ENCODE measurements at places on chromosomes 3 and 15.

GRCh38 chr15:70453238-70453637, 310.1 kb downstream of the UACA start:
- no peak for DNase-seq

DNA sequence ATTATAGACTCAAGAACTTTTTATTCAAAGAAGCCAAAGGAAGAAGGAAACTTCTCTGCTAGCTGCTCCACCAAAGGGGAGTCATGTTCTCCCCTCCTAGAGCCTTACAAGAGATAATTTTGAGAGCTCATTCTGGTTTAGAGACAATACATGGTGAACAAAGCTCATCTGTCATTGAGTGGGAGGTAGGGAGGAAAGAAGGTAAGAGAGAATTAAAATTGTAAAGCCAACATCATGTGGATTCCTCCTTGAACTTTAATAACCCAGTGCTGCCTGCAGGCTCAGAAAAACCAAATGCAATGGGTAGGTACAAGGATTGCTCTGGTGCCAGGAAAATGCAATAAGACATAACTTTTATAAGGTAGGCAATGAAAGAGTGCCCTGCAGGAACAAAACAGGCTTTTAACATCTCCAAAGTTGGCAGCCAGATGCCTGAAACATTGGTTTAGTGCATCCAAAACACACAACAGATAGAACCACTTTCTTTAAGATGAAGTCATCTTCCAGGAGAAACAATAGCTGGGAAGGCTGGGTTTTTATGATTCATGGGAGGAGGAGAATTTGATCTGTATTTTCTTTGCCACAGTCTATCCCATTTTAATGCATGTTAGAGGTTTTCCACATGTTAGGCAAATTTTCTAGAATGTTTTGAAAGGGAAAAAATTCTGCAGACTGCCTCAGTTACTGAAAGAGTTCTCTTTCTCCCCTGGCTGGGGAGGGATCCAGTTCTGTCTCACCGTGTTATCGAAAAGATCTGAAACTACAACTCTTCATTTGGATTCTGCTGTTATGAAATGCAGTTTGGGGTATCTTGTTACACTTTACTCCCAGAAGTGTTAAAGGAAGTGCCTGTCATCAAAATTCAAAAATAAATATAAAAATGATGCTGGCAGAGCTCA, 11.3 kb upstream of the ARHGEF3 start:
- DNase-seq: no peak

DNA sequence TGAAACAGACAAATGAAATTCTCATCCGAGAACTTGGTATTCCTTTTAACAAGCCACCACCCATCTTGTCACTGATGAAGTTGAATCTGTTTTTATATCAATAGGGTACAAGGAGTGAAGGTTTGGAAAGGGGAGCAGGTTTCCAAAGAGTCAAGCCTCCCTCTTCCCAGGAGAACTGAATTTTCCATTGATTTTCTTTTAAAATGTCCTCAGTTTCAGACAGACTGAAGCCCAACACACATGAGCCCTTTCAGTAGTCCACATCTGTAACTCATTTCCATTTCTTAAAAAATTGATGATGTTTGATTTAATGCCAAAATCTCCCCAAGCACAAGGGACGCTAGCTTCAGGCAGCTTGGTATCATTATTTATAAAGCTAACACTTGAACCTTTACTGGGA, 187.7 kb downstream of the FOXB1 start:
- DNase-seq: no peak

DNA sequence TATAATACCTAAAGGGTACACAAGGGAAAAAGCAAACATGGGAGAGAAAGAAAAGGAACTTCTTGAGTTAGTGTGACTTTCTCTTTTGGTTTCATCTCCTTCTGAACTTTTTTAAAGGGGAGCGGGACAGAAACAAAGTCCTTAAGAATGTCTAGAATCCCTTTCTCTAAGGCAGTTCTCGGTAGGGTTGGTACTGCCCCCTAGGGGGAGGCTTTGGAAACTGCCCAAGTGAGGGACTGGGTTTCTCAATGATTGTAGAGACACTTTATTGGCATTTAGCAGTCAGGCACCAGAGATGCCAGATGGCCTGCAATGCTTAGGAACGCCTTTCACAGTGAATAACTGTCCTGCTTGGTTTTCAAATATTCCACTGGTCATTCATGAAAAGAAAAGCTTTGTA, 172.7 kb downstream of the WDR72 start:
- DNase-seq: peak; percentile 35

DNA sequence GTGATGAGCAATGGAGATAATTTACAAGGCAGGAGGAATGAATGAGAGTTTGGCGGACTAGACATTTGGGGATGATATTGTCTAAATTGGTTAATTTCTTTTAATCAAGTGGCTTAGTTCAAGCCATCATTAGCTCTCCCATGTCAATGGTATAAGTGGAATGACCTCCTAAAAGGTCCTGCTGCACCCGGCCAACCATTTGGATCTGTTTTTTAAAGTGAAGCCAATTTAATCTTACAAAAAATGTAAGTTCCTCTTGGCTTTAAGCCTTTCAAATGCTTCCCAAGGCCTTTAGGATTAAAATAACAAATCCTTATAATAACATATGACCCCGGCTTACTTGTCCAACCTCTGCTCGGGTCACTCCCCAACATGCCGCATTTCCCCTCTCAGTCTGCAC, 484.4 kb upstream of the ADAMTS9 start:
- DNase-seq: no peak

GRCh38 chr3:72055436-72055835, 270.5 kb upstream of the PROK2 start:
- DNase-seq: no peak

DNA sequence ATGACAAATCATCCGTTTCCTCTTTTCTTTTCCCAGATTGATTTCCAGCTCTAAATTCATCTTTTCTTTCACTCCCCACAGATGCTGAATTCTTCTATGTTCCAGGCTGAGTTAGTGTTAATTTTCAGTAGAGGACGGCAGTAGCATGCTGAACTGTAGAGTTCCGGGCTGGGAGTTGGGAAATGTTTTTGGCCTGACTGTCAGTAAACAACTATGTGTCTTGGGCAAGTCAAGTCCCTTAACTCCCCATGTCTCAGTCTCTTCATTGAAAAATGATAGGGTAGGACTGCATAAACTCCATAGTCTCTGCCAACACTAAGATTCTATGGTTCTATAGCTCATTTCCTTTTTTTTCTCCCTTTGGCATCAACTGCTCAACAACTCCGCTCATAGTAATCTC, 333.9 kb downstream of the TIGIT start:
- DNase-seq: no peak

DNA sequence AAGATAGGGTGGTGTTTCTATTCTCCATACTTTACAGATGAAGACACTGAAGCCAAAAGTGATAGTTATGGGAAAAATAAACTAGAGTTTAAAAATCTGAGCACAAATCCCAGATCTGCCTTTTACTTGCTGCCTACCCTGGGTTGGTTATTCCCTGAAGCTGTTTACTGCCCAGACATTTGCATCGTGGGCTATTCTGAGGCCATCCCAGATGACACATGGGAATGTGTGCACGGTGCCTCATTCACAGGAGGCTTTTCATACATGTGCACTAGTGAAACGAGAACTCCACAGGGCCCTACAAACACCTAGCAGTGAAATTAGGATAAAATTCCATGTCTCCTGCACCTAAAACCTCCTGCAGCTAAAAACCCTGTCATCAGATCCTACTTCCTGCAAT, 17.5 kb downstream of the MYO5C start:
- no peak for DNase-seq

DNA sequence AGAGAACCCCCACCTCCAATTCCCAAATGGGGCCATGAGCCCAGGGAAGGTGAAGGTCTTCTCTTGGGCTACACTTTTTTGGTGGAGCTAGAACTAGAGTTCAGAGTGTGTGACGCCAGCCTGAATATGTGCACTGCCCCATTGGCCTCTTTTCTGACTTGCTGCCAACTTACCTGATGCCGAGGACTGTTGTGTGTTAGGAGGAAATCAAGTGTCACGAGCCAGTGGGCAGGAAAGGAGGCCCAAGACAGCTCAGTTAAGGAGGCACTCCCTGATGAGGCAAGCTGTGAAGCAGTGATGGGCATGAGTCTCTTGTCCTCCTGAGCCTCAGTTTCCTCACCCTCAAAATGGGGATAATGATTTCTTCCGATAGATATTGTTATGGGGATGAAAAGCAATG, 107.8 kb downstream of the ANP32A start:
- DNase-seq: no peak

GRCh38 chr15:98823012-98823458, 174.7 kb downstream of the IGF1R start:
- no peak for DNase-seq

DNA sequence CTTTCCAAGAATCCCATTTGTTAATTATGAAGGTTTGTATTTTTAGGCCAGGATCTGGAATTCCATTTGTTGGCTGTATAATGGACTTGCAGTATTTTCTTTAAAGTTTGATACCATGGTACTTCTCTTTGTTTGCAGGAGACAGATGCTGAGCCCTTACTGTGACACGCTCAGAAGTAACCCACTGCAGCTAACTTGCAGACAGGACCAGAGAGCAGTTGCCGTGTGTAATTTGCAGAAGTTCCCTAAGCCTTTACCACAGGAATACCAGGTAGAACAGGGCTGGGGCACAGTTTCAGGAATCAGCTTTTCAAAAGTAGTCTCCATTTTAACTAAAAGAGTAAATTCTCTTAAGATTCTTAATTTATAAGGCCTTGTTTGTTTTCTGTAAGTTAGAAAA, 59.1 kb downstream of the LMLN start:
- DNase-seq: no peak

DNA sequence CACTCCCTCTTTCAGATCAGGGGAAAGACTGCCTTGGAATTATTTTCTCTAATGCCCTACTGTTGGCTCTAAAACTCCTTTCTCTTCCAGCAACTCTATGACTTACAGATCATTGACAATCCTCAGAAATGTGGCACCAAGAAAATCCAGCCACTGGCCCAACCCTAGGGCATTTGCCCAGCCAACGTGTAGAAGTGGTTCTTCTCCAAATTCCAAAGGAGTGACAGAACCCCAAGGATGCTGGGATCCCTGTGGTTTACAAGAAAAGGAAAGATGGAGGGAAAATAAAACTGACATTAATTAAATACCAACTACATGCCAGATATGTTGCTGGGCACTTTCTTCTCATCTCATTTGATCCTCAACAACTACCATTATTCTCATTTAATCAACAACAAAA, 216.0 kb downstream of the NTRK3 start:
- DNase-seq: no peak

- no peak for DNase-seq
These were observed 31.0 kb downstream of the CEP63 start for GRCh38 chr3:134516905-134517304.

GRCh38 chr15:45641374-45641781, 6.5 kb downstream of the SQOR start:
- no peak for DNase-seq

GRCh38 chr3:98563661-98564281, 29.6 kb downstream of the CPOX start:
- DNase-seq: peak; percentile 81

GRCh38 chr3:120473896-120474675, 23.3 kb upstream of the FSTL1 start:
- no peak for DNase-seq

DNA sequence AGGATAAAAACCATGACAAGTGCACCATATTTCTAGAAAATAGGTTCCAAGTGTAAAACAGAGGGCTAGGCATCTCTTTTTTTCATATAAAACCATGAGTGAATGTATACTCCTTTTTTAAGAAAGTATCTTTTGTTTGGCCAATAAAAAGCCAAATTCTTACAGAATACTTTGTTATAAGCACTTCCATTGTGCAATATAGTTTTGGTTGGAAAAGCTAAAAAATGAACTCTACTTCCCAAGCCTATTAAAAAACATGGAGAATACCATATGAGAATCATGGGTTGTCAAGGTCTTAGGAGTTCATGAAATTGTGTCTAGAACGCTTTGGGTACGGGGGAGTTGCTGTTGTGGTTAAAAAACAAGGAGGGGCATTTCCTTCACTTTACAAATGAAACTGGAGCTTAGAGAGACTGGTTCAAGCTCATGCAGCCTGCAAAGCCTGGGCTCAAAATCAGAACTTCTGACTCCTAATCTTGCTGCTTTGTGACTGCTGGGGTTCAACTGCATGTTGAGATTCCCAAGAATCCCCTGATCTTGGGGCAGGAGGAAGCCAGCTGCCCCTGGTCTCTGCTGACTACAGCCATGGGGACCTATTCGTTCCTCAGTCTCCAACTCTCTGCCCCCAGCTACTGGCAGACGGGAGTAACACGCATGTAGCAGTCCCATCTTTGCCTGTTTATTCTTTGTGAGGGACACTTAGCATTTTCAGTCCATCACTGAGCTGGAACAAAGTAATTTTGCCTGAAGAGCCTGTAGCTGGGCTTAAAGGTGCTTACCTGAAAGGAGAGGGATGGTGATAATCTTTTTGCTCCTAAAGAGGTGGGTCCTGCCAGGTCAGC, 229.1 kb downstream of the CHST2 start:
- no peak for DNase-seq

DNA sequence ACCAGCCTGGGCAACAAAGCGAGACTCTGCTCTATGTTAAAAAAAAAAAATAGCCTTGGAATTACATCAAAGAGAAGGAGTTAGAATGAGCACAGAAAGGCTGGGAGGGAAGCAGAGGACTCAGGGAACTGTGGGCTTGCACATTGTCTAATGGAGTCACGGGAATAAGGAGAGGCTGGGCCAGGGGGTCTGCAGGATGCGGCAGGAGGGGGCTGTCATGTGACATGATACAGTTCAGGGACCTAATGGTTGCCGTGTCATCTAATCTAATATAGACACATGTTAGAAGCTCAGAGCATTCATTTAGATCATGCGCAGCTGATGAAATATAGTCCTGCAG, 32.5 kb downstream of the GRK7 start:
- no peak for DNase-seq

DNA sequence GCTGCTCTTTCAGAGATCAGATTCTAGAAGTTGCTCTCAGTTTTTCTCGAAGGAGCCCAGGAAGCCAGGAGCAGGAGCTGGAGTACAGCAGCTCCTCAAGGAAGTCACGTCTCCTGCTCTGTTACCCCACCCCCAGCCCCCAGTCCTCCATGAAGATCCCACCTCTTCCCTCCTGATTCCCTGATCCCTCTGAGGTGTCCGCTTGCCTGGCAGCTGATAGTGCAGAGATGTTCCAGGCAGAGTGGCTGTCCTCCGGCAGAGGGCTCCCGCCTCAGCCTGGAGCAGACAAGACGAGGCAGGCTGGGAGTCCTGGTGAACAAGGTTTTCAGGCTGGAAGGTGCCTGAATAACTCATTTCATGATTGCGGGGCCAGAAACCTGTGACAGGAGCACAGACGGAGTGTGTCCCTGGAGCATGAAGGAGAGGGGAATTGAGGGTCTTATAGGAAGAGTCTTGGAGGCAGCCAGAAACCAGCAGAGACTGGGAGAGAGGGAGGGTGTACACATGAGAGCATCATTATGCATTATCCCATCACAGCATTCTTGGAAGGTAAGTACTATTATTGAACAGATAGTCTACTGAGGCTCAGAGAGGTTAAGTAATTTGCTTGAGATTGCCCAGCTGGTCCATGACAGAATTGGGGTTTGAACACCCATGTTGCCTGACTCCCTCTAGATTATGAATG, 1.2 kb downstream of the HRH1 start:
- peak; percentile 40 for DNase-seq

GRCh38 chr15:52224211-52224610, 33.0 kb upstream of the GNB5 start:
- DNase-seq: peak; percentile 31
